Fibroblast of skin of right biceps (primary cell): ENCODE measurements at places on chromosomes 13 and 19.

DNA sequence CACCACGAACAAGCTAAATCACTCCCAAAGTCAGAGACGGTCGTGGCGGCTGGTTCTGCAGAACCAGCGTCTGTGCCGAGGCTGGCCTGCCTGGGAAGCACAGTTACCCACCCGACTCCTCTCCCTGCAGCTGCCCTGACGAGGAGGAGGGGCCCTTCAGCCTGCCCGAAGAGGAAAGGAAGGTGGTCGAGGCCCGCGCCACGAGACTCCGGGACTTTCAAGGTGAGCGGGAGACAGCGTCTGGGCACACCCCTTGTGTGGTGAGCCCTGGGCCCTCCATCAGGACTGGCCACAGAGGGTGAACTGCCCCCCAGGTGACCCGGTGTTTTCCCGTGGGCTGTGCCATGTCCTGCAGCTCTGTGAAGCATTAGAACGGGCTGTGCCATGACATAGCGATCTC, 29.1 kb downstream of the PEX11G start:
- DNase-seq: no peak

GRCh38 chr13:102452836-102453235, 51.0 kb upstream of the FGF14 start:
- DNase-seq: no peak

DNA sequence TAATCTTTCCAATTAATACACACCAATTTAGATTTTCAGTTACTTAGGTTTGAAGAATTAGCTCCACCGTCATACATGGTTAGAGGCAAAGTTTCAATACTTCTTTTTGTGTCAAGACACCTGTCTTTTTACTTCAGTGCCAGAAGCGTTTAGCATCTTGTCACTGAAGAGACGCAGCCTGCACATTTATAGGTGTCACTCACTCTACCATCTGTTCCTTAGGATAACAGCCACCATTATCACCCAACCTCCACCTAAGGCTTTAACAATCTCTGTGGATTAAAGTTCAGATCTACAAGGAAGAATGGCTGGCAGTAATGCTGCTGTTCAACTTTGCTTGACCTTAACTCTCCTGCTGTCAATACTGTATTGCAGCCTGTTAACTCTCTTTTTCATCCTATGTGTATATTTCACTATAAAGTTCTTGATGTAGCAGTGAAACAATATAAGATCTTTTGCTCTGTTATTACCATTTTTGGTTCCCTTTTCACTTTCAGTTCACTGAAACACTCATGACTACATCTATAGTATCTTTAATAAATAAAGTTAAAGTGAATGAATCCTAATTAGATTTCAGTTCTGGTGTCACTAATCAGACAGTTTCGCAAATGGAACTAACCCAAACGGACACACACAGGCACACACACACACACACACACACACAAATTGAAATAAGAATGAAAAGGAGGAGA, 435.6 kb downstream of the PCDH9 start:
- DNase-seq: no peak

DNA sequence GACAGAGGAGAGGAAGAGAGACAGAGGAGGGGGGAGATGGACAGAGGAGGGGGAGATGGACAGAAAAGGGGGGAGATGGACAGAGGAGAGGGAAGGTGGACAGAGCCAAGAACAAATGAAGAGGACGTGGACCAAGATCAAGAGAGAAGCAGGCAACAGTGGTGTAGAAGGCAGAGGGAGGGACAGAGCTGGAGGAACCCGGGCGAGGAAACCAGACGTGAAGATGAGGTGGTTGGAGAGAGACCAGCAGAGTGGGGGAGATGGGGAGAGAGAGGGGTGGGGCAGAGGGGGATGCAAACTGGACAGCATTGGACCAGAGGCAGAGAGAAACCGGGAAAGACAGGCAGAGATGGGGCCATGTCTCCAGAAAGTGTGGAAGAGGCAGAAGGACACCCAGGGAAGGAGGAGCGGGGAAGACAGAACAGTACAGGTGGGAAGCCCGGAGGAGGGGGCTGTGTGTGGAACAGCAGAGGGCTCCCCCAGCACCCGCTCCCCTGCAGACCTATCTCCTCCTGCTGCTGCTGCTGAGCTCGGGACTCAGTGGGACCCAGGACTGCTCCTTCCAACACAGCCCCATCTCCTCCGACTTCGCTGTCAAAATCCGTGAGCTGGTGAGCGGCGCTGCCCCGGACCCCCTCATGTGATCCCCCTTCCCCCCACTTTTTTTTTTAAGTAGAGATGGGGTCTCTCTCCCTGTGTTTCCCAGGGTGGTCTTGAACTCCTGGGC, 1.3 kb downstream of the FLT3LG start:
- no peak for DNase-seq

- peak; percentile 47 for DNase-seq
These were observed 870 bp downstream of the ZNF44 start for GRCh38 chr19:12293777-12294248.

- no peak for DNase-seq
These were observed 25.2 kb downstream of the IGFL1 start for GRCh38 chr19:46254776-46255175.

- DNase-seq: no peak
These were observed 33.2 kb downstream of the CACNG6 start for GRCh38 chr19:54024660-54025059.

- DNase-seq: peak; percentile 69
These were observed 781 bp downstream of the QPCTL start for GRCh38 chr19:45693106-45693788.

- DNase-seq: no peak
These were observed 48.0 kb upstream of the IPO5 start for GRCh38 chr13:97905517-97905916.

DNA sequence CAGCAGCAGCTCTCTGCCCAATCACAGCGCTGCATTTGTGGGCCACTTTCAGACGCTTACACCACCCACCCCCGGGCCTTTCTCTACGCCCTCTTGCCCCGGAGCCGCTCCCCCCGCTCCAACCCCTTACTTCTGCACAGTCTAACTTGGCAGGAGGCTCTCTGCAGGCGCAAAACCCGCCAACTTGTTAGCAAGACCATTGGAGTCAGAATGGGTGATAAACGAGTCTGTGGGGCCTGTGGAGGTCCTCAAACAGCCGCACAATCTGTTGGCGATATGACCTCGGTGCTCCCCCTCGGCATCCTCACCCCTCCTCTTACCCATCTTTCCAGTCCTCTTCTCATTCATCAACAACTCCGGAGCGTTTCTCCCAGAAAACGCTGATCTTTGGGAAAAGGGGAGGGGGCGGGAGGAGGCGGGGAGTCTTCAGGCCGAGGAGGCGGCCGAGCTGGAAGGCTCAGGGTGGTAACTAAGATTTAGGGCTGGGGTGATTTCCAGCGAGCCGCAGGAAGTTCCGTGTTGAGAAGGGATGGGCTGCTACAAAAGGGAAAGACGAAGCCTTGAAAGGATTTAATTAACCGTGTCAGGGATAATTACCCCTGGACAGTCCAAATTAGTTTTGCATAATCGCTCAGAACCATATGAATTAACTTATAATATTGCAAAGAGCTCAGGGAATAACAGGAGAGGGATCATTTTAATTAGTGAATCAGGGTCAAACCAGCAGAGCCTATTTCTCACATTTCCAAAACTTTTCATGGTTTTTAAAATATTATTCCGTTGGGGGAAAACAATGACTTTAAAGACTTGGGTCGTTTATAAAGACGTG, 4.1 kb downstream of the SOX21 start:
- no peak for DNase-seq

DNA sequence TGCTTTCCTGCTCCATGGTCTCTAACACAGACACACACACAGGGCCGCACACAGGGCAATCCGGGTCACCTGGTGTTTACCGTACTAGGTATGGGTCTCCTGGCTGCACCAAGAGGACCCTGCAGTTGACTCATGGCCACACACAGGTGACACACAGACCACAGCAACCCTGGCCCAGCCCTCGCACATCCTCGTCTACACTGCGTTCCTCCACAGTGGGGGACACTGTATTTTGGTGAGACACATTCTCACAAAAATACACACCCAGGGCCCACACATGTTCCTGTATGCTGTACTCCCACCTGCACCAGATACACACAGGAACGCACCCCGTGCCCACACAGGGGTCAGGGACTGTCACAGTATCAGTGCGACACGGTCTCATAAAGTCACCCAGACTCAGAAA, 12.8 kb downstream of the PDE4A start:
- no peak for DNase-seq
